ENCODE measurements at places on chromosomes 3 and 15.

- no peak for DNase-seq
Measured at GRCh38 chr15:98123834-98124233, 163.3 kb downstream of the ARRDC4 start.

DNA sequence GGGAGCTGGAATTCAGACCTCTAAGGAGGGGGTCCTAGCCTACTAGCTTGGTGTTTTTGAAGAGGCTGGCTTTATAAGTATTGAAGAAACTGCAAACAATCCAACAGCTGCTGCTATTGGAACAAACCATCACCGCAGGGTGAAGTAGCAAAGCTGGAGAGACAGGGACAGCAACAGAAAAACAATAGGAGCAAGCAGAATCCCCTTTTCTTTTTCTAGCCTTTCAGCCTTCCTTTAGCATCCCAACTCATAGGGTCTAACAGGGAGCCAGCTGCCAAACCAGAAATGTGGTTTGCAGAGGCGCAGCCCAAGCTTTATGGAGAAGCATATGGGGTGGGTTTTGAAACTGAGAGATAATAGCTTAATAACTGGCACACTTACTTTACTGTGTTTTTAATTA lies 106.2 kb upstream of the CHMP2B start:
- no peak for DNase-seq

GRCh38 chr15:73233623-73234022 lies 135.1 kb downstream of the HCN4 start:
- DNase-seq: no peak

GRCh38 chr3:64327100-64327804 lies 102.0 kb upstream of the PRICKLE2 start:
- DNase-seq: no peak

DNA sequence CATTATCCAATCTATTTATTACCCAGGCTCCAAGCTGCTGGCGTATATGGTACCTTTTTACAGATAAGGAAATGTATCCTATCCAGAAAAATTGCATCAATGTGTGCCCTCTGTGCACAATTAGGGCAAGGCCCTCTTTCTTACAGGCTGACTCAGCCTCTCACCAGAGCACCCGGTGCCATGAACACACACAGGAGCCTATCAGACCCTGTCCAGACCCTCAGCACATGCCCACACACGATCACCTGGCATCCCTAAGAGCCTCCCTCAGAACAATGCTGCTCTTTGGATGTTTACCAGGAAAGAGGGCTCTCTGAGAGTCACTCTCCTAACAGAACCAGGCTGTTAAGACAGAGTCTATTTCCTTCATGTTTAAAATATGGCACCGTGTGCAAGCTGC lies 460.0 kb upstream of the TBL1XR1 start:
- DNase-seq: no peak

- no peak for DNase-seq
Measured at GRCh38 chr3:183008303-183008702, 28.0 kb upstream of the DCUN1D1 start.

All from inflammatory macrophage (primary cell).